ENCODE measurements at places on chromosomes 7 and 10.

- DNase-seq, result no peak
Measured at GRCh38 chr10:43845121-43845520, 196.4 kb upstream of the ZNF32 start.

DNA sequence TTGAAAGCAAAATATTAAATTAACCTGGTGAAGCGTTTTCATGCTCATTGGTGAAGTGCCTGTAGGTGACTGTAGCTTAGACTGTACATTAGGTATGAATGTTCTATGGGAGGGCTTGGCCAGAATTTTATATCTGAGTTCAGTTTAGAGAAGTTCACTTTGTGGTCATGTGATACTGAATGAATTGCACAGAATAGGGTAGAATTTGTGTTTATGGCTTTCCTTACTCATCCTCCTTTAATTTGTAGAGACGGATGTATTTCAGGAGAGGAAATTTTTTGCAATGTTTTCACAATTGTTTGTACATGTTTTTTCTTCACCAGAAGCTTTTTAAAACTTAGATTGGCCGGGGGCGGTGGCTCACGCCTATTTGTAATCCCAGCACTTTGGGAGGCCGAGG, 32.3 kb downstream of the REEP3 start:
- no peak for DNase-seq

DNA sequence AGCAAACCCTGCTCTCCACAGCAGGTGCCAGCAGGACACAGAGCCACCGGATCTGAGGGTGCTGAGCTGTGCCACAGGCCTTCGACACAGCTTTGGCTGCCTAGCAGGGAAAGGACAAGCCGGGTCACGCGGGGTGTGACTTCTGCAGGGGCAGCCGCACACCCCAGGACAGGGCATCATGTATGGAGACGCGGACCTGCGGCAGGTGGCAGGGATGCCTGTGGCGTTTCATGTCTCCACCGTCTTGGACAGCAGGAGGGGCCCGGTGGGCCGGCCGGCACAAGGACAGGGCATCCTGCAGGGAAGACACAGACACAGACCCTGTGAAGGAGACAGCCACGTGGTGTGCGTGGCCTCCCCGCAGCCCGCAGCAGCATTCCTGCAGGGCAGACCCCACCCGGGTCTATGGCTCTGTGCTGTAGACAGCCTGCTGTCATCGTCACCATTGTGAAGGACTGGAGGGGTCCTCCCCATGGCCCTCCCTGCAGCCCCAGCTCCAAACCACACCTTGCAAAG, 109.2 kb downstream of the PDGFA start:
- DNase-seq, result no peak

DNA sequence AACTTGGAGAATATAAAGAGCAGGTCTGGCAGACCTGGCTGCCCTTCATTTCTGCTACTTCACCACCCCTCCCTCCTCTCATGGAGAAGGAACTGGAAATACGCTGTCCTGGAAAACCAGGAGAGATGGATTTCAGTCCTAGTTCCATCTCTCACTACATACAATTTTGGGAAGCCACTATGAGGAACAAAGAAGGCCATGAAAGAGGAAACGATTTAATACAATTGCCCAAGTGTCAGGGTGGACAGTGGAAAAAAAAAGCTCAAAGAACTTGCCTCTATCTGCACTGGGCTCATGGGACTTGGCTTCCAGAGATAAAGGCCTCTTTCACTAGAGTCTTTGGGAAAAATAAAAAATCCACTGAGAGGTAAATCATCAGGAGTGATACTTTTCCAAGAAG, 561.7 kb downstream of the KCNMA1 start:
- no peak for DNase-seq

DNA sequence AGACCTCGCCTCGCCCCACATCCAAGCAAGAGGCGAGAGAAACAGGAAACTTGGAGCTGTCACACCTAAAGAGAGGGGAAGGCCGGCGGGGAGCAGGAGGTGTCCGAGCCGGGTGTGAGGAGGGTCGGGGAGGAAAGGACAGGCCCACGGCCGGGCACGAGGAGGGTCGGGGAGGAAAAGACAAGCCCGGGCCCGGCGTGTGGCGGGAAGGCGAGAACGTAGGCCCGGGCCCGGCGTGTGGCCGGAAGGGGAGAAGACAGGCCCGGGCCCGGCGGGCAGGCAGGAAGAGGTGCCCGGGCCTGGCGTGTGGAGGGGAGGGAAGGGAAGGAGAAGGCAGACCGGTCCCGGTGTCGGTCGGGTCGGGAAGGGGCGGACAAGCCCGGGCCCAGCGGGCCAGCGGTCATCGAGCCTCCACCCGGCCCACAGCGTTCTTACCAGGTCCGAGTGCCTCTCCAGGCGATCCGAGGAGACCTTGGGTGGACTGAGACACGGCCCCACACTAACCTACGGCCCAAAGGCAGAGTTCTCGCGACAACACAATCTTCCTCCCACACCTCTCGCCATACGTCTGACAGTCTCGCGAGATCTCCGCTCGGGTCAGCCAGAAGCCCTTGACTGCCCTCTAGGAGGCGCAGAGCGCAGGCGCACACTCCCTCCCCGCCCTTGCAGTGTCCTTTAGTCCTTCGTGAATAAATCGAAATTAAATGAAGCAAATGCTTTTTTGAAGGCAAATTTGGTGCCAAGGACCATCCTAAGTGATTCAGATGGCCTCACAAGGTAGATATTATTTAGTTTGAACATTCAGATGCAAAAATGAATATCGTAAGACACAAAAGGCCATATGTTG, at the start of gene NCOA4:
Gene NCOA4, minus strand, starts transcription at position 533 of the 847 bp plus-strand sequence. CDS start 13,943 bp downstream, outside the sequence.
- peak; percentile 98 for DNase-seq

GRCh38 chr10:113997428-113997827, 46.2 kb upstream of the ADRB1 start:
- DNase-seq, result no peak

GRCh38 chr10:77784856-77785255, 141.7 kb downstream of the DLG5 start:
- DNase-seq, result no peak

DNA sequence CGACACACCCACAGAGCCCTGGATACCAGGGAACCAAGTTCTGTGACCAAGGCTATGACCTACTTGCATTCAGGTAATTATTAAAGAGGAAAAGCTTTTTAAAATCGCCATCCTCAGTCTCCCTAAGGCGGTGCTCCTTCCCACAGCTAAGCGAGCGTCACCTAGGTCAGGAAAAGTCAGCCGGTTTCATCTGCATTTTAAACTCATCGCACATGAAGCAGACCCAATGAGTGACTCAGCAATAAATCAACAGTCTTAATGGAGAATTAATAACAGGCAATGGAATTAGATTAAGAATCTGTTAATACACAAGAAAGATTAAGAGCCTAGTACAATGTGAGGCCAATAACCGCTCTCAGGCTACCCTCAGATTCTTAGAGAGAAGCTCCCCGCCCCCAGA, 59.2 kb downstream of the HSPA12A start:
- no peak for DNase-seq

- no peak for DNase-seq
Measured at GRCh38 chr7:1427064-1427657, 32.1 kb downstream of the MICALL2 start.

- no peak for DNase-seq
Measured at GRCh38 chr10:108515821-108516220, 1351.3 kb upstream of the SORCS1 start.

Data from femur (tissue), 1 donor.